ENCODE measurements at places on chromosomes 11 and 22. TPM values are rescaled to one million over a fixed set of nuclear protein-coding genes. Genes with fewer than 3 reads are reported as not detected.

TMEM126B gene
- 59.7 TPM for total RNA-seq

KIRREL3 gene
- not detected for total RNA-seq

PTPMT1 gene
- 109 TPM for total RNA-seq

GALNT18 gene
- 57.1 TPM for total RNA-seq

HEPN1 gene
- total RNA-seq, result not detected

APBB1 gene
- total RNA-seq, result 24.1 TPM

NEFH gene
- 0.19 TPM for total RNA-seq

All from subcutaneous adipose tissue (tissue), 4 donors.